Heart left ventricle (tissue), 16 donors: ENCODE measurements at places on chromosomes 13 and 19. TPM values are rescaled to one million over a fixed set of nuclear protein-coding genes. Genes with fewer than 3 reads are reported as not detected.

Gene SIGLEC10
- 7.5 TPM for total RNA-seq

Gene LYPD5
- 1.8 TPM for total RNA-seq

DNA sequence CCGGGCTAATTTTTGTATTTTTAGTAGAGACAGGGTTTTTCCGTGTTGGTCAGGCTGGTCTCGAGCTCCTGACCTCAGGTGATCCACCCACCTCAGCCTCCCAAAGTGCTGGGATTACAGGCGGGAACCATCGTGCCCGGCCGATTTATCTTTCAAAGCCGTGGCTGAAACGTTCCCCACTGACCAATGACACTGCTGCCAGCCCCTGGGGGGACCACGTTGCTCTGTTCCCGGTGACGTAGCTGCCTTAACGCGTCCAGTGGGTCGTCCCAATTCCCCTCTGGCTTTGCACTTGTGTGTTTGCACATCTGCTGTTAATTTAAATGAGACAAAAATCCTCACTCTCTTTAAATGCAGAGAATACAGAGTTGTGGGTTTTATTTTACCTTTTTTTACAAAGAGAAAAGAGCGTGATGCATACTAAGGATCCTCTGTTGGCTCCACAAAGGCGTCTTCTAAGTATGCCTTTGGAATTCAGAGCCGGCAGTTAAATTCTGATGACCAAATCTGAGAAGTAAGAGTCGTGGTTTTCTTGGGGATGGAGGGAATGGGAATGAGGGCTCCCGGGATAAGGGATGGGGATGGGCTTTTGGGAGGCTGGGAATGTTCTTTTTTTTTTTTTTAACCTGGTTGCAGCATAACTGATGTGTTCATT lies 18.6 kb upstream of the LMTK3 start:
- no peak for DNase-seq
- no peaks in the 10 kb centered on the region for H3K27me3 ChIP-seq
- H3K27ac ChIP-seq: no peak overlapping the region
- no peaks in the 10 kb centered on the region for H3K36me3 ChIP-seq

GRCh38 chr19:52716522-52716921 lies 18.3 kb downstream of the ZNF611 start:
- H3K4me3 ChIP-seq: no peak overlapping the region
- no peak overlapping the region for H3K27ac ChIP-seq
- no peaks in the 10 kb centered on the region for H3K4me1 ChIP-seq

DNA sequence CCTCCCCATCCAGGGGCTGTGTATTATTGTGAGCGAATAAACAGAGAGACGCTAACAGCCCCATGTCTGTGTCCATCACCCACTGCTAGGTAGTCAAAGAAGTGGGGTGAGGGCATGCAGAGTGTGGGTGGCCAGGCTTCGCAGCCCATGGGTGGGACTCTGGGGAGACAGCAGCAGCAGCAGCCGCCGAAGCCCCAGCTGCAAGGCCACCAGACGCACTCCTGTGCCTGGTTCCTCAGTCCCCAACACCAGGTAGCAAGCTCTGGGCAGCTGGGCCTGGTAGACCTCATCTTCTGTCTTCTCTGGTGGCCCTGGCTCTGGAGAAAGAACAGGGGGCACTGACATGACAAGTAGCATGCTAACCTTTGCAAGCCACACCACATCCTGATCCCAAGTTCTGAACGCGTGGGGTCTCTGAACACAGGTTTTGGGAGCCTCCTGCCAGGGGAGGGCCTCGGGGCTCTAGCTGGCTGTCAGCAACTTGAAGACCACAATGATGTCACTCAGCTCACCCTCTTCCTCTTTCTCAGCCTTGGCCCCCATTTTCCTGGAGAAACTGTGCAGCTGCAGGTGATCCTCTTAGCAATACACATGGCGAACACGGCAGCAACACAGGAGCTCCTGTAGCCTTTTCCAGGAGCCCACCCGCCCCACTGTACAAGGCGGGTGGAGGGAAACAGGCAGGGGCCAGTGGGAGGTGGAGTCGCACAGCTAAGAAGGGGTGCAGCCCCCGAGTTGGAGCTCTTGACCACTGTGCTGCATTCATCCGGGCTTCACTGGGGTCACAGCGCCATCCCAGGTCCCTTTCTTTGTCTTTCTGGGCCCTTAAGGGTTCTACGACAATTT lies 5.8 kb downstream of the FUZ start:
- H3K27ac ChIP-seq: no peak overlapping the region
- H3K4me1 ChIP-seq: peaks cover 14% of the 10 kb centered on the region
- H3K27me3 ChIP-seq: no peaks in the 10 kb centered on the region
- no peaks in the 10 kb centered on the region for H3K36me3 ChIP-seq

DNA sequence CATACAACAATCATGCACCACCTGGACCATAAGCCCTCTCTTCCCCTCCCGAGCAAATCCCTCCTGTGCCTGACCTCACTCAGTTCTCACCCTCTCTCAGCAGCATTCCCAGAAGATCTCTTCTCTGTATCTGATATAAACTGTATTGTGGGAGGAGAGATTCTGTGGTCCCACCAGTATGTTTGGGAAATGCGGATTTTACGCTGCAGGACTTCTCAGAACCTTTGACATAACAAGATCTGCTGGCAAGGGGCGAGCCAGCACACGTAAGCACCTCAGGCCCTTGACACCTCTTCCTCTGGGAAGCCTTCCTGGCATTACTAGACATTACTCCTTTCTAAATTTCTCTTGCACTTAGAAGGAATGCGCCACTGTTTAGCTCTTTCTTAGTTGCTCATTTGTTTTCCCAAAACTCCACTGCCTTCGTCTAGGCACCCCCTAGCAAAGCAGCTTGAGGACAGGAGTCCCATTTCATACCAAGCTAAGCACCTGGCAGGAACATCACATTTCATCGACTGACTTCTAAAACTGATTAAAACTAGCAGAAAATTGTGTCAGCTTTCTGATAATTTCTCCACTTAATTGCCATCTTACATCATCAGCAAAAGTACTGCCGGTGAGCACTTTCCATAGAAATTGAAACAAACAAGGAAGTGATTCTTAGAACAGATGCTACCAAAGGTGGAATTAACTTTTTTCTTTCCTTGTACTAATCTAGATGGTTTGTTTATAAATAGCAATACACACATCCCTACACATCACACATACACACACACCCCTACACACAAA lies 63.2 kb downstream of the CCDC70 start:
- no peak for DNase-seq
- H3K27me3 ChIP-seq: no peaks in the 10 kb centered on the region

- H3K36me3 ChIP-seq: no peaks in the 10 kb centered on the region
- H3K4me3 ChIP-seq: no peak overlapping the region
- no peak overlapping the region for H3K27ac ChIP-seq
- H3K27me3 ChIP-seq: no peaks in the 10 kb centered on the region
- no peak for DNase-seq
These were observed 52.9 kb upstream of the GPR12 start for GRCh38 chr13:26813321-26813979.

DNA sequence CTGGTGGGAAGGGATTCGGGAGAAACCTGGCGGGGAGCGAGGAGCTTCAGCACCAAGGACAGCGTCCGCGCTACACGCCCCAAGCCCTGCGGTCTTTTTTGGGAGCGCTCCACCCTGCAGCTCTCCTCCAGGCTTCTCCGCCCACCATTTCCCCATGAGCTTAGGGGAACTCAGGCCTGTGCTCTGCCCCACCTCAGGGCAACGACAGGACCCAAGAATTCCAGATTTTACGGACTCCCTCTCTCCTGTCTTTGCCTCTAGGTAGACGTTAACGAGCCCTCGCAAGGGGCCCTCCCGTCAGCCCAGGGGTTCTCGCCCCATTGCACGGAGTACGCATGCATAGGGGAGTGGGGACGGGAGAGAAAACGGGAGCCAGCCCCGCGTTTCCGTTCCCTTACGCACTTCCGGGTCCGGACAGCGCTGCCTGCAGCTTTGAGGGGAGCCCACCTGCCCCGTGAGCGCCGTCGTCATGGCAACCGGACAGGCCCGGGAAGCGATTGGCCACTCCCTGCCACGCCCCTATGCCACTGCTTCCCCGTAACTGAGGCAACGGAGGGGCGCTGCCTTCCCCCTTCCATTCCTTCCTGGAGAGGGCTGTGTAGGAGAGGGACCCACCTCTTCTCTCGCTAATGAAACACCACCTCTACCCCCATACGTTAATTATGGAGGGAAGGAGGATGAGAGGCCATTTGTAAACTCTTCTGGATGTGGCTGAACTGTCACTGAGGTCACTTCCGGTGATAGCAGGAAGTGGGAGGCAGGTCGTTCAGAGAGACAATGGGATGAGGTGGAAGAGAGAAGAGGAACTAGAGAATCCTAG lies 20.8 kb downstream of the NOVA2 start:
- no peak overlapping the region for H3K27ac ChIP-seq
- no peak for DNase-seq
- H3K27me3 ChIP-seq: peaks cover 27% of the 10 kb centered on the region

DNA sequence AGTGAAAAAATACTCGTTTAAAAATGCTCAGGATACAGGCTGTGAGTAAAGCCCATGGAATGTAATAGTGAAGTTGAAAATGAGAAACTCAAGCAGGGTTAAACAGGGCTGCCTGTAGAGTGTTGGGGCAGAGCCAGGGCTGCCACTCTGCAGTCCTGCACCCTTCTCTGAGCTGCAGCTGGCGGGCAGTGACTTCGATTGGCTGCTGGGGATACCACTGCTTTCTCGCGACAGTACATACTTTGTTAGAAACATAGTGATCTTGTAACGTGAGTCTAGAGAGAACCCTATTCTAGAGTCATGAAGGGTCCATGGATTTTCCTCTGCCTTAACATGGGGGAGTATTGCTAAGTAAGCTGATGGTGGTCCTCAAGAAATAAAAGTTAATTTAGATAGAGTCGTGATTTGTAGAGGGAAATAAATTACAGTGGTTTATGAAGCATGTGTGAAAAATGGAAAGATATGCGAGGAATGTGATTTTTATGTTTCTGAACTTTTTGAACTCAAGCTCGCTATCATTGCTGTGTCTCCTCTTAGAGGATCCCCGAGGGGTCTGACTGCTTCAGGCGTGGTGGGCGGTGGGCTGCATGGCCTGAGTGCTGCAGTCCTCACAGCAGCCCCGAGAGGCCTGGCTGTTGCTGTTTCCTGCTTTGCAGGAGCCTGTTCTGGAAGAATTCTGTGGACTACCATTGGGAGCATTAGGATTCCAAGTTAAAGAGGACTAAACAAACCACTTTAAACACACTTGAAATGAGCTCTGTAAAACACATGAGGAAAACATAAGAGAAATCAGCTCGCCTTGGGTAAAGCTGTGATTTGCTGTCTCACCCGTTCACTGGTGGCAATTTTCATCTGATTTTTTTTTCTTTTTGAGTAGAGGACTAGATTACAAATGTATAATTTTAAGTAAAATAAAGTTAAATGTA lies 95.7 kb downstream of the ARHGEF7 start:
- no peaks in the 10 kb centered on the region for H3K27me3 ChIP-seq
- no peak for DNase-seq
- peaks cover 3% of the 10 kb centered on the region for H3K4me1 ChIP-seq
- H3K4me3 ChIP-seq: no peak overlapping the region

- H3K36me3 ChIP-seq: peaks cover 24% of the 10 kb centered on the region
- DNase-seq: no peak
These were observed 18.3 kb upstream of the CCNP start for GRCh38 chr19:40244579-40245317.

GRCh38 chr19:39319892-39320248 lies 793 bp downstream of the LRFN1 start:
- H3K36me3 ChIP-seq: no peaks in the 10 kb centered on the region
- DNase-seq: no peak
- no peaks in the 10 kb centered on the region for H3K27me3 ChIP-seq
- H3K4me1 ChIP-seq: no peaks in the 10 kb centered on the region
